ENCODE measurements at places on chromosomes 3 and 15.

DNA sequence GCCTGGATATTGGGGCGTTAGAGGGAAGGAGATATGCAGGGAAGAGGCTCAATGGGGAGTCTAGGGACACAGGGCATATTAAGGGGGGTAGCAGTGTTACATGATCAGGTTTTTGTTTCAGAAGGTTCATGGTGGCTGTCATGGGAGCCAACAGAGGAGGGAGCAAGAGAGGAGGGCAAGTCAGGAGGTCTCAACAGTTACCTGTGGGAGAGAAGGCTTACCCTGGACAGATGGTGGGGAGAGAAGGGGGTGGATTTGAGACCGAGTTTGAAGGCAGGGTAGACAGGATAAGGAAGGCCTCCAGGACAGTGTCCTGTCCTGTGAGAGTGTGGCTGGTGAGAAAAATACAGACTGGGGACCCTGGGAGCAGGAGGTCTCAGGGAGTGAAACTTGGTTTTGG is 3.8 kb upstream of the WNT7A start:
- DNase-seq = no peak

GRCh38 chr15:59410391-59410896 is 27.5 kb upstream of the FAM81A start:
- DNase-seq = no peak

DNA sequence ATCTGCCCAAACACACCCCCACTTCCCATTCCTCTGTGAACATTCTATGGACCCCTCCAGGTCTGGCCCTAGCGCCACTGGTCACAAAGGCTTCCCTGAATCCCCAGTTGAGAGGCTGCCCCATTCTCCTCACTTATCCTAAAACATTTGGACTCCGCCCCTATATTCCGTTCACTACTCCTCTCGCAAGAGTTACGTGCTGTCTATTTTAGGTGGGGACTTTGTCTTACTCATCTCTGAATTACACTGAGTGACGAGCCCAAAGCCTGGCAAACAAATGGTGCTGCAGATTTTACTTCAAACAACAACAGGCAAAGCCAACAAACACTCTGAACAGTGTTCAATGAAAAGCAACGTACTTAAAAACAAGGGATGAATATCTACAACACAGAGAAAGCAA is 14.5 kb downstream of the PCSK6 start:
- no peak for DNase-seq

DNA sequence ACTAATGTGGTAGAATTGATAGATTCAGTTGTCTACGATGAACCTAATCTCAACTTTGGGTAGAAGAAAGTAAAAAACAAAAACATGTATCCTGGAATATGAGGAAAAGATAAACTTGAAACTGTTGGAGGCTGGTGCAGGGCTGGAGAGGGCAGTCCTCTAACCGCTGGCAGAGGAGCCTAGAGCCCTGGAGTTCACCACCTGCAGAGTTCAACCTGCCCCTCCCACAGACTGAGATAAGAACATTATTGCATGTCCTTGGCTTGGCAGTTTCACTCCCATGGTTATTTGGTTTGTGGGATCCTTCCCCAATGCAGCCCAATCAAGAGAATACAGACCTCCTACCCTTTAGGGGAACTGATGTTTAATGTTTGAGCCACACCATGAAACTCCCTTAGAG is 53.2 kb upstream of the GATM start:
- no peak for DNase-seq
